Frontal cortex (tissue), 4 donors: ENCODE measurements at places on chromosomes 1 and 21. TPM values are rescaled to one million over a fixed set of nuclear protein-coding genes. Genes with fewer than 3 reads are reported as not detected.

The WNT3A gene
- not detected for total RNA-seq

The ASPM gene
- 7.3 TPM for total RNA-seq

The ARHGEF19 gene
- 1.2 TPM for total RNA-seq

The TSPAN2 gene
- 31.8 TPM for total RNA-seq

The PSMG1 gene
- total RNA-seq = 27.3 TPM

DNA sequence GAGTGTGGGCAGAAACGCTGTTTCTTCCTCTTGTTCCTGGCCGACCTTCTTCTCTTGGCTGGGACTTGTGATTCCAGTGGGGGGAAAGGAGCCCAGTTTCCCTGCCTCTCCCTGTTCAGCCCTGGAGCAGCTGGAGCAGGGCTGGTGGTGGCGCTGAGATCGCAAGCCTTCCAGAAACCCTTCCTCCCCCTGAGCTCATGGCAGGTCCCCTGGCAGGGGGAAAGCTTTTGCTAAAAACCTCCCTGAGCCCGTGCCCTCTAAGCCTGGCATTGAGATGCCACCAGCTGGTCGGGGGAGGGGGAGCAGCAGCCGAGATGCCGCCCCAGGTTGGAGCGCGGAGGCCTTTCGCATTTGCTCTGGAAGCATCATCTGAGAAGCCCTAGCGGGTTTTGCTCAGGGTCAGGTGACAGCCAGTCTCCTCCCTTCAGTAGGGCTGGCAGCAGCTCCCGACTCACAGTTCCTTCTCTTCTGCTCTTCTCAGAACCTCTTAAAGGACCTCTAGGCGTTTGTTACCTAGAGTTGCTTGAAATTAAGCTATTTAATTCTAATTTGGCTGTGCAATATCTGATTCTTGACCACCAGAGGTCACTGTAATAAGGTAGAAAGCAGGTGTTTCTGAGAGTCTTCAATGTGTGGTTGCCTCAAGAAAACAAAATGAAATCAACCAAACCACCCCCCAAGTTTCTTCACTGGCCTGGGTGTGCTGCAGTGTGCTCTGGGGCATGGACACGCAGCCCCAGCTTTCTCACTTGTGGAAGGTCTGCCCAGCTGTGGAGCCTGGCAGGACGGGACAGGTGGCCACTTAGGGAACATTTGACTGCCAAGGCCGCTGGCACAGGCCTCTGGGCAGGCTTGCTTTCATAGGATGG is 257.3 kb downstream of the CAMTA1 start:
- no peak for DNase-seq

DNA sequence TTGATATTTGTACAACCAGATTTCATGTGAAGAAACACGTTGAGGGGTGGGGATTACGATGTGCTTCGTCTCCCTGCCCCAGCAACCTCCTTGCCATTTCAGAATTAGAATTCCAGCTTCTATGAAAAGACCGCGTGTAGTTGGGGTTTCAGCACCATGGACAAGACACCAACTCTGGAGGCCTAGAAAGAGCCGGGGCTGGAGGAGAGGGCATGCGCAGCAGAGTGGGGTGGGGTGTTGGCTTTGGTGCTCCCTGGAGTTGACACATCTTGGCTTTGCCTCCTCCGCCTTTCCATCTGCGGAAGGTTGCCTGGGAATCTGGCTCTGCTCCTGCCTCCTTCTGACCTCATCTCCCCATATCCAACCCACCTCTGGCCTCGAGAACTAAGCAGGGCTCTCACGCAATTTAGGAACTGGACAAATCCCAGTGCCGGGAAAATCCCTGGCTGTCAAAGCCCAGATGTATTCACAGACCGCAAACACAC is 11.8 kb downstream of the HTR6 start:
- DNase-seq = peak; percentile 48

DNA sequence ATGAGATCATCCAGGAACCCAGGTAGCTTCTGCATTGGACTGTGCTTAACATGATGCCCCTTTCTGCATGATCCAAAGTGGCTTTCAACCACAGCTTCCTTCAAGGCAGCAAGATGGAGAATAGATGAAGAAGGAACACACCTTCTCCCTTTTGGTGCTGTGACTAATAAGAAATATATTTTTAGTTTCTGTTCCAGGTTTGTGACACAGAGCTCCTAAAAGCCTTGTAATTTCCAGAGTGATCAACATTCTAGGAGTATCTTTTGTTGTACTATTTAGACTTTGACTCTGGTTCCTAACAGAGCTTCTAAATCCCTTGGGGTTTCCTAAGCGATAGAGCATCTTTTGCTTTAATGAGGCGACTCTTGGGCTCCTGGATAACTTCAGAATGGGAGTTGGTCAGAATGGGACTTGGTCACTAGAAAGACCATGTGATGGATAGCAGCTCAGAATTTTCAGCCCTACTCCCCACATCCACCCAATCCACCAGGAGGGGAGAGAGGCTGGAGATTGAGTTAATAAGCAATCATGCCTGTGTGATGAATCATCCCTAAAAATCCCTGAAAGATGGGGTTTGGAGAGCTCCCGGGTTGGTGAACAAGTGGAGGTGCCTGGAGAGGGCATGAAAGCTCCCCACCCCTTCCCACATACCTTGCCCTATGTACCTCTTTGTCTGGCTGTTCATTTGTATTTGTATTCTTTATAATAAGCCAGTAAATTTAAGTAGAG is 134.8 kb downstream of the FGGY start:
- DNase-seq = no peak

DNA sequence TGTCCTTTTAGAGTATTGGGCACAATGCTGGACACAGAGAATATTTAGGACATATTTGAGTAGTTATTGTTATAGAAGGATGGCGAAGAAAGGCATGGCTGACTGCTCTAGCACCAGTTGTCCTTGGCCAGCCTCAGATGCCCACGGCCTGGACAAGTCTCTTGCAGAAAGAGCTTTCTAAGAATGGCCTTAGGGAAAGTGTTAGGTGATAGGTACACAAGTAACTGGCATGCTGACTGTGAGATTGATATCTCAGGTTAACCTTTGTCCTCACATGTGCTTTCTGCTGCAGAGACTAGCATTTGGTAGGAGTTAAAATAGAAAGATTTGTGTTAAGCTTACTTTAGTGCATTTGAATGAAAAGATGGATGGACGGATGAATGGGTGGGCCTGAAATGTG is 10.1 kb downstream of the SFT2D2 start:
- DNase-seq = no peak

DNA sequence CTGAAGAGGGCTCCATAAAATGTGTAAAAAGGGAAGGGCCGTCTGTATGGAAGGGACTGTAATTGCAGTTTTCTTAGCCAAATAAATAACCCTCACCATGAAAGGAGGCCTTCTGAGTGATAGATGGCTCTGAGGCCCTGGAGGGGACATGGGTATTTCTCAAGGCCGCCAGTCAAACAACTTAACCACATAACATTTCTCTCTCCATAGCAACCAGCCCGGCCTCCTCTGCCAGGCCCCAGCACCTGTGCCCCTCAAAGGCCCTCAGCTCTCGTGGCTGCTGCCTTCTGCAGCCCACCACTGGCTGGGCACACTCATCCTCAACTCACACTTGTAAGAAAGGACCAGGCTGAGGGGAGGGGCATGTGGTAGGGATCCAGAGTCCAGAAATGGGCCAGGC is 57.0 kb upstream of the GJB5 start:
- no peak for DNase-seq

DNA sequence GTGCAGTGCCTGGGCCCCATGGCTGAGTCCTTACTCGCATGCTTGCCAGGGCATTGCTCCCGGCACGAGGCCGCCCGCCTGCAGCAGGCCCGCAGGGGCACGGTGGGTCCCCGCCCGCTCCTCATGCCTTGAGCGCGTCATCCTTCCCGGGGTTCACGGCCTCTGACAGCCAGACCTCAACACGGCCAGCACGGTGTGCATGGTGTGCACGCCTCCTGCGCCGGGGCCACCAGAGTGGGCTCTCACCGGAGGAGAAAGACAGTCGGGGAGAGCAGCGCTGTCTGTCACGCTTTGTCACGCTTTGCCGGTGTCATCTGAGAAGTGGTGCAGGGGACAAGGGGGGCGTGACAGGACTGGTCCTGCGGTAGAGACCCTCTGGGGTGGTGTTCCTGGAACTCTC is 11.9 kb upstream of the COL18A1 start:
- DNase-seq = no peak

DNA sequence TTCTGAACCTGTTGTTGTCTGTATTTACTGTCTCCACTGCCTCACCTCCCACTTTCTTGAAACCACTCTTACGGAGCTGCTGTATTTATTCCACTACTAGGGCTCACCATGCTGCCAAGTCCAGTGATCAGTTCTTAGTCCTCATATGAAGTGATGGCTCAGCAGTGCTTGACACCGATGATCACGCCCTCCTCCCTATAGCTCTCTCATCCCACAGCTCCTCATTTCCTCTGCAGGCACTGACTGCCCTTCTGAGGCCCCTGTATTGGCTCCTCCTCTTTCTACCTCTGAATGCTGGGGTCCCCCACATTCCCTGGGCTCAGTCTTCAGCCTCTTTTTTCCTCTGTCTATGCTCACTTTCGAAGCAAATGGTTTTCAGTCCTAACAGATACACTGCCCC is 3.4 kb downstream of the CLCA1 start:
- no peak for DNase-seq

GRCh38 chr1:240691909-240692705 is 80.2 kb upstream of the GREM2 start:
- DNase-seq = peak; percentile 34

- DNase-seq = no peak
These were observed 43.4 kb upstream of the FBXO28 start for GRCh38 chr1:224070521-224070920.

GRCh38 chr1:13730751-13731482 is 30.9 kb downstream of the PRDM2 start:
- DNase-seq = no peak

GRCh38 chr1:23530747-23531561 is at the start of gene E2F2:
Gene E2F2 (minus strand): TSS chr1:23531233. CDS start chr1:23530793, 440 bp downstream.
- peak; percentile 88 for DNase-seq

DNA sequence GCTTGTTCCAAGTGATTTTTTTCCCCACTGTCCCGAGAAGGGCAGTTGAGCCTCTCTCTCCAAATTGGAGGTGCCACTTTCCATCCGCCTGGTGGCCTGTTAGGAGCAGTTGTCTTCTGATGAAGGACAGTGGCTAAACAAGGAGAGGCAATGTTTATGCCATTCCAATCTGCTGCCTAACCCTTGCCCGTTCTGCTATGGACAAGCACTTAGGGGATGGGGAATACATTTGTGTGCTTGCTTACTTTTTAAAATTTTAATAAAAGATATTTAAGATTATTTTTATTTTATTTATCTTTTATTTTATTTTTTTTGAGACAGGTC is 12.0 kb downstream of the COQ8A start:
- no peak for DNase-seq
